ENCODE measurements at places on chromosomes 7 and 10. TPM values are rescaled to one million over a fixed set of nuclear protein-coding genes. Genes with fewer than 3 reads are reported as not detected.

- H3K27me3 ChIP-seq = no peaks in the 10 kb centered on the region
- peak; percentile 64 for DNase-seq
- H3K27ac ChIP-seq = no peak overlapping the region
Observed at GRCh38 chr10:44293306-44293778, 91.6 kb downstream of the CXCL12 start.

DNA sequence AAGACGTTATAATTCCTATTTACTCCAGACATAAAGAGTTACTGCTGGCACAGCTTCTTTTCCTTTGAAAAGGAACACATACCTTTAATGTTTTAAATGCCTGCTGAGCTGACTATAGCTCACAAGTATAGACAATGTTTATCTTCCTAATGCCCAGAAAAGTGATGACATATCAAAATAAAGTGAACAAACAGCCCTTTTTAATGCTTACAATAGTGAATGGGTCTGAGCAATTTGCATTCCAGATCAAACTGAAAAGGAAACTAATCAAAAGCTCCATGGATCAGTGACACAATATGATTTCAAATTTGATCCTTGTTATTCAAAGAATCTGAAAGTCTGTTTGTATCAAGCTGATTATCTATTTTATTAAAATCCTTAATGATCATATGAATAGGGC is 233.6 kb upstream of the SEMA3E start:
- H3K27ac ChIP-seq = no peak overlapping the region
- no peaks in the 10 kb centered on the region for H3K4me1 ChIP-seq
- no peak for DNase-seq

- no peaks in the 10 kb centered on the region for H3K4me1 ChIP-seq
- no peak overlapping the region for H3K27ac ChIP-seq
- H3K36me3 ChIP-seq = no peaks in the 10 kb centered on the region
Observed at GRCh38 chr7:117053432-117053831, 100.1 kb downstream of the ST7 start.

TDRD1 gene
- total RNA-seq = 0.92 TPM

GRCh38 chr7:113338071-113338696 is 219.8 kb upstream of the SMIM30 start:
- H3K4me3 ChIP-seq = no peak overlapping the region
- H3K36me3 ChIP-seq = no peaks in the 10 kb centered on the region
- H3K27me3 ChIP-seq = no peaks in the 10 kb centered on the region
- DNase-seq = no peak
- no peak overlapping the region for H3K27ac ChIP-seq
- no peaks in the 10 kb centered on the region for H3K4me1 ChIP-seq

DNA sequence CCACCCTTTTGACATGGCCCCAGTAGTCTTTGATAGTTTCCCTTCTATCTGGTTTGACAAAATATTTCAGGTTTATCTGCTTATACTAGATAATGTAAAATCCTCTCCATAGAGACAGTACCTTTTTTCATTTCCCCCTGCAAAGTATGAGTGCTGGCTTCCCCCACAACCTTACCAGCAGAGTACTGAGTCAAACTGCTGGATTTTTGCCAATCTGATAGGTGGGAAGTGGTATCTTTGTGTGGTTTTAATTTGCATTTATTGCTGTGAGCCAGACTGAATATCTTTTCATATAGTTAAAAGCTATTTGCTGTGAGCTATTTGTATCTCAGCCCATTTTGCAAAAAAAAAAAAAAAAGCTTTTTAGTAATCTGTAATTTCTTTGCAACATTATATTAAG is 32.1 kb upstream of the HECTD2 start:
- no peak overlapping the region for H3K4me3 ChIP-seq
- H3K27me3 ChIP-seq = no peaks in the 10 kb centered on the region
- H3K36me3 ChIP-seq = no peaks in the 10 kb centered on the region

GRCh38 chr7:5360451-5360850 is 63.2 kb downstream of the TNRC18 start:
- no peaks in the 10 kb centered on the region for H3K27me3 ChIP-seq
- no peak overlapping the region for H3K27ac ChIP-seq

DNA sequence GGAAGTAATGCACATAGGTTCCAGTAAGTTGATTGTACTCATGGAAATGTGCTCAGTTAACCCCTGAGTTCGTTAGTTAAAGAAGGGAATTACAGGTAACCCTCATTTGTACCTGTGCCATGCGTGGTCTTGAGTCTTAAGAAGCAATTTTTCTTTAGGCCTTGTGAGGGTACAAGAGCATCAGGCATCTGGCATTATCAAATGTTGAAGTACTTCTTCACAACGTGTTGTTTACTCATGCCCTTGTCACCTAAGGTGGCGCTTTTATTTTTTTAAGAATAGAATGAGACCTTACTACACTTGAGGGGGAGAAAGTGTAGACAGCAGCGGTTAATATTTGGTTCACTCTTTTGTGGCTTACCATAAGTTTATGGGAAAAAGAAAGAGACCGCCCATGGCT is 167.1 kb downstream of the VTI1A start:
- no peak overlapping the region for H3K27ac ChIP-seq
- no peaks in the 10 kb centered on the region for H3K27me3 ChIP-seq
- no peaks in the 10 kb centered on the region for H3K36me3 ChIP-seq
- no peak for DNase-seq
- H3K4me1 ChIP-seq = no peaks in the 10 kb centered on the region

WDR91 gene
- total RNA-seq = 12.7 TPM

PTPN20 gene
- total RNA-seq = not detected

NXPH1 gene
- 0.40 TPM for total RNA-seq

GRCh38 chr7:51778121-51778520 is 461.5 kb upstream of the COBL start:
- no peaks in the 10 kb centered on the region for H3K36me3 ChIP-seq
- peaks cover 3% of the 10 kb centered on the region for H3K4me1 ChIP-seq
- no peaks in the 10 kb centered on the region for H3K27me3 ChIP-seq

SPDYE11 gene
- total RNA-seq = not detected

GRCh38 chr10:86439544-86439943 is 72.9 kb upstream of the GRID1 start:
- H3K27ac ChIP-seq = no peak overlapping the region
- peaks cover 15% of the 10 kb centered on the region for H3K36me3 ChIP-seq
- H3K4me1 ChIP-seq = no peaks in the 10 kb centered on the region
- H3K27me3 ChIP-seq = no peaks in the 10 kb centered on the region
- no peak for DNase-seq
- H3K4me3 ChIP-seq = no peak overlapping the region

GRCh38 chr10:818010-818409 is 113.5 kb downstream of the LARP4B start:
- H3K27ac ChIP-seq = no peak overlapping the region
- peaks cover 82% of the 10 kb centered on the region for H3K36me3 ChIP-seq
- H3K4me3 ChIP-seq = no peak overlapping the region
- no peak for DNase-seq
- H3K4me1 ChIP-seq = no peaks in the 10 kb centered on the region

DNA sequence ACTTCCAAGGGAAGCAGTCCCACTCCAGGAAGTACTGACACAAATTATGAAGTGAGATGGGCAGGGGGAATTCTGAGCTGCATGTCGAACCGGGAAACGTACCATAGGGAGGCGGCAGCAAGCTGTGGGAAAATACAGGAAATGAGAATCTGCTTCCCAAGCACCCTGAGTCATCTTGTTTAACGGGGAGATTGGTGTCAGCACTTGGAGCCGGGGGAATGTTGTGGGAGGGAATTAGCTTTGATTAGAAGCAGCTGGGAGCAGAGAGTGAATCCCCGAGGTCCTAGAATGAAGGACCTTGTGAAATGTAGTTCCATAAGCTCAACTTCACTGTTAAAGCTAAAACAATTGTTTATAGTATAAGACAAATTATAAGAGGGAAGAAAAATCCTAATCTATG is 141.4 kb upstream of the PRKCQ start:
- no peak overlapping the region for H3K27ac ChIP-seq
- no peak overlapping the region for H3K4me3 ChIP-seq

GRCh38 chr7:84412161-84412969 is 217.8 kb upstream of the SEMA3A start:
- no peak overlapping the region for H3K4me3 ChIP-seq
- H3K27me3 ChIP-seq = no peaks in the 10 kb centered on the region
- no peaks in the 10 kb centered on the region for H3K4me1 ChIP-seq
- no peak for DNase-seq
- no peak overlapping the region for H3K27ac ChIP-seq

GRCh38 chr10:64142395-64142794 is 621.2 kb downstream of the REEP3 start:
- H3K36me3 ChIP-seq = no peaks in the 10 kb centered on the region
- no peaks in the 10 kb centered on the region for H3K4me1 ChIP-seq
- no peak overlapping the region for H3K4me3 ChIP-seq
- no peaks in the 10 kb centered on the region for H3K27me3 ChIP-seq
- DNase-seq = no peak
- H3K27ac ChIP-seq = no peak overlapping the region

Data from H1 (cell line).